RCC 7860 (cell line): ENCODE measurements at places on chromosomes 13 and 19.
A peak's percentile ranks its signal among the peaks of the same experiment; 100 is the strongest.

- no peak for DNase-seq
Measured at GRCh38 chr19:43782689-43783231, 2.0 kb upstream of the KCNN4 start.

DNA sequence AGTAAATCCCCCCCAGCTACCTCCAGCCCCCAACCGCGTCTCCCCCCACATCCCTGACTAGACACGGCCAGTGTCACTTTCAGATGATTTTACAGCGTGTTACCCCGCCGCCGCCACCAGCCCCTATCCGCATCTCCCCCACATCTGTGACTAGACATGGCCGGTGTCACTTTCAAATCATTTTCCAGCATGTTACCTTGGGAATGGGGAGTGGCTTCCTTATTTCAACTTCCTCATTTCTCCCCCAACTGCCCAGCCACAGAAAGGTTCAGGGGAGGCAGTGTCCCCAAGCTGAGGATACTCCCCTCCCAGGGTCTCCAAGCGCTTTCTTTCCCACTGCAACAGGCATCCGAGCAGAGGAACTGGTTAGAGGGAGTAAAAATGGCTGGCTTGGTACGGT, 18.4 kb downstream of the ADGRL1 start:
- DNase-seq, result no peak

DNA sequence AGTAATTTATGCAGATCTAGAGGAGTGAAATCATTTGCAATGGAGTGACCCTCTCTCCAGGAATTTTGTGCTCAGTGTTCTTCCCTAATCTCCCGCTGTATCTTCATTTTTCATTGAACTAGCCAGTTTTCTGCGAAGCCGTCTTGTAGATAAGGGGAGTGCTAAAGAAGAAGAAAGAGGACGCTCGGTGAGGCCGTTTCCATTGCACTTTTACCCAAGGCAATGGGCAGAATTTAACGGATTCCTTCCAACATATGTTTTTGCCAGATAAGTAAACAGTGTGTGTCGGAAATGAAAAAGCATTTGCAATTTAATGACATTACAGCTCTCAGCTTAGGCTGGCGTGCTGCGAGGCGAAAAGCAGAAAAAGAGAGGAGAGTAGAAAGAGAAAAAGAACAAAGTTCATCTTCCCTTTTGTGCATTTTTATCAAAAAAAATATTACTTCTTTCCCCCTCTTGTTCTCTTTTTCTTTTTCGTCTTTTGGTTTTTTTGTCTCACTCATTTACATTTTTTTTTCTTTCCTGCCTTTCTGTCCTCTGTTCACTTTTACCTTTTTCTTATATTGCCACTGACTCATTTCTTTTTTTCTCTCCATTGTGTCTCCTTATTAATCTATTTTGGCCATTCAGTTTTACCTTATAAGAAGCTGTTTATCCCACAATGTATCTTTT, 49.9 kb downstream of the SOX21 start:
- no peak for DNase-seq

DNA sequence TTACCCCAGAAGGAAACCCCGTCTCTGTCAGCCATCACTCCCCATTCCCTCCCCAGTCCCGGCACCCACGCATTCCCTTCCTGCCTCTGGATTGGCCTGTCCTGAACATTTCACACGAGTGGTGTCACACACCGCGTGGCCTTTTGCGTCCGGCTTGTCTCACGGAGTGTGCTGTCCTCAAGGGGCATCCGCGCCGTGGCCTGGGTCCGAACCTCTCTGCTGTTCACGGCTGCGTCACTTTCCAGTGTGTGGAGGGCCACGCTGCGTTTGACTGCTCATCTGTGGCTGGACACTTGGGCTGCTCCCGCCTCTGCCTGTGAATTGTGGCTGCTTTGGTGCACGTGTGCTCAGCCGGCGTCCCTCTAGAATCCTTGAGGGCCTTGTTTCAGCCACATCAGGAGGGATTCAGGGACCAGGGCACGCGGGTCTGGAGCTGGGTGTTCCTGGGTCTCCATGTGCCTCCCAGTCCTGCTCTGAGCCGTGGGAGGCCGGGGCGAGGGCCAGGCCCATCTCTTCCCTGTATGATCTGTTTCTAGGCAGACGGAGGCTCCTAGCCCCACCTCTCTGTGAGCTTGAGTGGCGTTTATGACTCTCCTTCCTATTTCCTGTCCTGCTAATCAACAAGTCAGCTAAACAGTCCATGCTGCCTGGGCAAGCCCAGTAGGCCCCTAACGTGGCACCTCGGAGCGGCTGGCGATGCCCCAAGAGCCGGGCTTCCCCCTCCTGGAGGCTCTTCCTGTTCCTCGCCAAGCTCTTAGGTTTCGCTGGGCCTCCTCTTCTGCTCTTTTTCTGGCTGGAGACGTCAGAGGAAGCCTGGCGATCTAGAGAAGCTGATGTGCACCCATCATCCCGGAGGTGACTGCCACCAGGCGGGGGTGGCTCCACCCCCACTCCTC, 8.1 kb downstream of the STK11 start:
- peak; percentile 77 for DNase-seq

DNA sequence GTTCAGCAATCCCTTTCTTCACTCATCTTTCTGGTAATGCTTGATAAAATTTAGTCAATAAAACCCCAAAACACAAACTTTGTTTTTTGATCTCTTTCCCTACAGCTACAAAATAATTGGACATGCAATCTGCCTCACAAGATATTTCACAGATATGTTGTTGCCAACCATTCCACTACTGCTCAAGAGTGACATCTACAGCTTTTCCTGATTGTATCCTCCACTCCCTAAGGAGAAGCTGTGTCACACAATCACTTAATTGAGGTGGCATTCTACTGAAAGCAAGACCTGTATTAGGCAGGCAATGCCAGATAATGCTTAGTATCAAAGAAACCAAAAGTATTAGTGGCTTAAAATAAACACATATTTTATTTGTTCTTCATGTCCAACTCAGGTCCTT, 1646.2 kb upstream of the SPRY2 start:
- no peak for DNase-seq

DNA sequence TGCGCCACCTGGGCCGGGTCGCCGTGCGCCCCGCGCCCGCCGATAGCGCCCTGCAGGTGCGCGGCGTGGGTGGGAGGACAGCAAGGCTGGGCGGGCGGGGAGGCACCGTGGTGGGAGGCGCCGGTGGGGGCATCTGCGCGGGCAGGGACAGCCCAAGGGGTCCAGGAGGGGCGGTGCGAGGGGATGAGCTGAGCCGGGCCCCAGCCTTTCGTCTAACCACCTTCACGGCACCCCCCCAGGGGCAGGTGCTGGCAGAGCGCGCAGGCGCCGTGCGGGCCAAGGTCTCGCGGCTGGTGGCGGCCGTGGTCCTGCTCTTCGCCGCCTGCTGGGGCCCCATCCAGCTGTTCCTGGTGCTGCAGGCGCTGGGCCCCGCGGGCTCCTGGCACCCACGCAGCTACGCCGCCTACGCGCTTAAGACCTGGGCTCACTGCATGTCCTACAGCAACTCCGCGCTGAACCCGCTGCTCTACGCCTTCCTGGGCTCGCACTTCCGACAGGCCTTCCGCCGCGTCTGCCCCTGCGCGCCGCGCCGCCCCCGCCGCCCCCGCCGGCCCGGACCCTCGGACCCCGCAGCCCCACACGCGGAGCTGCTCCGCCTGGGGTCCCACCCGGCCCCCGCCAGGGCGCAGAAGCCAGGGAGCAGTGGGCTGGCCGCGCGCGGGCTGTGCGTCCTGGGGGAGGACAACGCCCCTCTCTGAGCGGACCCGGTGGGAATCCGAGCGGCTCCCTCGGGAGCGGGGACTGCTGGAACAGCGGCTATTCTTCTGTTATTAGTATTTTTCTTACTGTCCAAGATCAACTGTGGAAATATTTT, 3.1 kb downstream of the KISS1R start:
- DNase-seq, result no peak

GRCh38 chr19:50537769-50538230, 24.1 kb upstream of the ASPDH start:
- peak; percentile 42 for DNase-seq

GRCh38 chr13:50158385-50159165, 143.3 kb downstream of the KCNRG start:
- DNase-seq, result no peak

GRCh38 chr13:71801781-71802180, 65.2 kb downstream of the DACH1 start:
- DNase-seq, result no peak

- no peak for DNase-seq
Measured at GRCh38 chr19:47758443-47758804, 13.1 kb downstream of the NOP53 start.

DNA sequence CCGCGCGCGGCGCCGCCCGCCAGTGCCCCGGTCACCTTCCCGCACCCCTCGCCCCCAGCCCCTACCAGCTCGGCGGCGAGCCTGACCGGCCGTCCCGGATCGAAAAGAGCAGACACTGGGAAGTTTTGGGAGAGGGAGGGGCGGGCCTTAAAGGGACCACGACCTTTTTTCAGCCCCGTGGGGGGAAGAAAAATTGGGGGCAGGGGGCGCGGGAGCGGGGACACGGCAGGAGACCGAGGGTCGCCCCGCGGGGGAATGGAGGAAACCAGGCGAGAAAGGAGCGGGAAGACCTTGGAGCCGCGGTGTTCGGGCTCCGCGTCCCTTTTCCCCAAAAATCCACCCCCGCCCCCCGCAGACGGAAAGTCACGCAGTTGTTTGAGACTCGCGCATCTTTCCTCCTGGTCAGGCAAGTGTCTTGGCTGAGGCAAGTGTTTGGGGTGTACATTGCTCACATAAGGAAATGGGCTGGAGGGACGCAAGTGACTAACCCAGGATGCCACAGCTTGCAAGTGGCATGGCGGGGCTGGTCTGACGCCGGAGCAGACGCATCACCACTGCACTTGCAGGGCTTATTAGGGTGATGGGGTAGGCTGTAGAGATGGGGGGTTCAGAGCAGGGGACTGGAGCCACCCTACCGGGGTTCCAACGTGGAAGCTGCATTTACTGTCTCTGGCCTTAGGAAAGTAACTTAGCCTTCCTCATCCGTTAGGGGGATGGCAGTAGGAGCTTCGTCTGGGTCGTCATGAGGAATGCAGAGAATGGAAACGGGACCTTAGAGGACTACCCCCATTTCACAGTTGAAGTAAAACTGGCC, 2.7 kb upstream of the HNRNPL start:
- DNase-seq, result peak; percentile 44

DNA sequence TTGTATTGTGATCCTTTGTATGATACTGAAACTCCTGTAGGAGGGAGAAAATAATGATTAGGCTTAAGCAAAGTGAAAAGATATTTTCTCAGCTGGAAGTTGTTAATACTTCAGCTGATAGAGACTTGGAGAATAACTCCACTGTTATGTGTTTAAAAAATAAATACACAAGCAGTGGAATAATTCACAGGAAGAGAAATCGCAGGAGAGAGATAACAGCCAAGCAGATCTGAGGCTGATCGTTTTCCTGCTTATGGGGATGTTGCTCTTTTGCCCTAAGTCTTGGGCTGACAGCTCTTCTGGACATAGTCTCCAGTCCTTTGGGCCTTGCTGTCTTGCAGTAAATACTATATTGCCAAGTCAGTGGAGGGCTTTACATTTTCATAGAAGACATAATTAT, 93.3 kb downstream of the OLFM4 start:
- DNase-seq, result no peak

GRCh38 chr19:823565-824121, 1.9 kb upstream of the PLPPR3 start:
- peak; percentile 24 for DNase-seq

DNA sequence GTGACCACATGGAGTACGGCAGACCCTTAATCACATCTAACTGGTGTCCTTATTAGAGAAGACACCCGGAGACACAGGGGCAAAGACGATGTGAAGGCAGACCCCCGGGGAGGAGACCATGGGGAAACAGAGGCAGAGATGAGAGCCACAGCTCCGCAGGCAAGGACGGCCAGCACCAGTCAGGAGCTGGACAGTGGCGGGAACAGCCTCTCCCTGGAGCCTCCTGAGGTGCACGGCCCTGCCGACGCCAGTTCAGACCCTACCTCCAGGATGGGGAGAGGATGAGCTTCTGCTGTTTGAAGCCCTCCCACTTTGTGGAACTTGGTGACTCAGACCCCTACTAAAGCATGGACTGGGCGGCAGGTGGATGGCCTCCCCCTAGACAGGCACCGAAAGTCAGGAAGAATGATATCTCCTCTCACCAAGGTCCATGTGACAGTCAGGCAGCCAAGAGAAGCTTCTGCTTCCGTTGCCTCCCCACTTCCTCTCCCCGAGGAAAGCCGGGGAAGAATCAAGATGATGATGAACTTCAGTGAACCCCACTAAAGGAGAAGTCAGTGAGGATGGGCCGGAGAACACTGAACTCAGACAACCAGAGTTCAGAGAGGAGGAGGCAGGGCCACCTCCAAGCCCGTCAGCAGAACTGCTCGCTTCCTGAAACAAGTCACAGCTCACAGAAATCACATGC, 25.4 kb downstream of the RAB20 start:
- DNase-seq, result no peak

GRCh38 chr19:42199440-42200115, 17.9 kb downstream of the DEDD2 start:
- no peak for DNase-seq

GRCh38 chr13:114311908-114312307, 2.4 kb upstream of the CHAMP1 start:
- DNase-seq, result no peak

GRCh38 chr13:40706439-40706838, 40.0 kb upstream of the FOXO1 start:
- DNase-seq, result no peak

DNA sequence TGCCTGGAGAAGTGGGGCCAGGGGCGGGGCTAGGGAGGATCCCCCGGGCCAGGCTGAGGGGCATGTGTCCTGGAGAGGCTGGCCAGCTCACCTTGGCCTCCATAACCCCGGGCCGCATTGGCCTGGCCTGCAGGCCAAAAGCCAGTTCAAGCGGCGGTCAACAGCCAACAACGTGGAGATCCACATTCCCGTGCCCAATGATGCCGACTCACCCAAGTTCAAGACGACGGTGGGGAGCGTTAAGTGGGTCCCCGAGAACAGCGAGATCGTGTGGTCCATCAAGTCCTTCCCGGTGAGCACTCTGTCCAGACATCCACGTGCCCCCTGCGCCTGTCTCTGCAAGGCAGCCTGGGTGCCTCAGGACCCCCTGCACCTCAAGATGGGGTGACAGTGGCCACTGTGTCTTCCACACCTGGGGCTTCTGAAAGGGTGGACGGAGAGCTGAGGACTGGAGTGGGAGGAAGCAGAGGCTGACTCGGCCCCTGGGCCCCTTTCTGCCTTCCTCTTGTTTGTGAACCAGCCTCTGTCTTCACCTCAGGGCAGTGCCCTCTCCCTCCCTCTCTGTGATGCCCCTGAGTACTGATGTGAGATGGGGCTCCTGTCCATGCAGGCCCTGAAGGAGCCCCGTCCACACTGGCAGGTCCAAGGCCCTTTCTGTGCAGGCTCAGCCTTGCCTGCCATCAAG, 31.1 kb downstream of the AP1M1 start:
- no peak for DNase-seq

- no peak for DNase-seq
Measured at GRCh38 chr13:21674490-21675009, 3.7 kb downstream of the FGF9 start.

GRCh38 chr13:110524541-110525257, 36.8 kb downstream of the RAB20 start:
- DNase-seq, result no peak

GRCh38 chr13:47147812-47148119, 250.9 kb upstream of the HTR2A start:
- no peak for DNase-seq
